Urinary bladder (tissue), 4 donors: ENCODE measurements at places on chromosomes 2 and 18.

- no peak for DNase-seq
Measured at GRCh38 chr2:2234398-2235195, 96.5 kb downstream of the MYT1L start.

DNA sequence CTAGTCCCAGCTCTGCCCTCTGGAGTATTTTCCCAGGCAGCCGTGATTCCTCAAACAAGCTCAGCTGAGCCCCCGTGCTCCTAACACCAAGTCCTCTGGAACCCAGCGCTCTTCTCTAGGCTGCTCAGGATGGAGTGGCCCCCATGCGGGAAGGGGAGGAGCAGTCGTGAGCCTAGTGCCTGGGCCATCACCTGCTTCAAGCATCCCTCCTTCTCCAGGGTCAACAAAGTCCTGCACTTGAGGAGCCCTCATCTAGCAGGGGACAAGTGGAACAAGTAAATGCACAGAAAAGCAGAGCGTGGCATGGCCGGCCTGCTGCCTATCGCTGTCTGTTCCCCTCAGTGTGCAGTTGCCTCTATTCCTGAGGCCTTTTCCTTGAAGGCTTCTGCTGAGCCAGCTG lies 168.6 kb downstream of the INHBB start:
- DNase-seq: no peak

- DNase-seq: no peak
Measured at GRCh38 chr2:136420346-136420745, 302.4 kb upstream of the CXCR4 start.

DNA sequence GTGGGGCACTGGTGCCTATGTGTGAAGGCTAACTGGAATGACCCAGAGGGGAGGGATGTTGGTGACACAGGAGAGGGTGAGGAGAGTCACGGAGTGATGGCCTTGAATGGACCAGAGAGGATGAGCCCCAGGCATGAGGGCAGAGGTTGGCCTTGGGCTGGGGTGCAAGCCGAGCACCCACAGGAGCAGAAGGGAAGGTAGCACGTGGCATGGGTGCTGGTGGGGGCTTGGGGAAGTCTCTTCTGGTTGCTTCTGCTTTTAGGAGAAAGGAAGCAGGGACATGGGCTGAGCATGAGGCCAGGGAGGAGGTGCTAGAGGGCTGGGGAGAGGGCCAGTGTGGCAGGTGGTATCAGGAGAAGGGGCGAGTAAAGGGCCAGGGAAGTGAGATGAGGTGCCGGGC lies 183.8 kb downstream of the DYSF start:
- no peak for DNase-seq

GRCh38 chr2:238698072-238698352 lies 149.9 kb upstream of the TWIST2 start:
- no peak for DNase-seq

GRCh38 chr2:209501579-209501978 lies 77.7 kb downstream of the MAP2 start:
- no peak for DNase-seq

DNA sequence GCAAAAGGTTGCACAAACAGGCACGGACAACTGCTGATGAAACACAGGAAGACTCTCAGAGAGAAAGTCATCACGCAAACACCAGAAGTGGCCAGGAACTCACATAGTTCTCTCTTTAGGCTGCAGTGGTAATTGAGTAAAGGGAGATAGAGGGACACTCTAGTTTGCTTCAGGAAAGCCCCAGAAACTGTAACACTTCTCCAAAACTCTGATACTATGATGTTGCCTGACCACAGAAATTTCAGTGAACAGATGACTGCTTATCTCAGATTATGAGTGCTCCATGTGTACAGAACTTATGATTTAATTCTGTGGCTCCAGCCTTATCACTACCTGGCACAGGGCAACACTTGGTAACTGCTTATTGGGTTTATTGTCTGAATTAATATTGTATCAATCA lies 311.5 kb upstream of the GYPC start:
- DNase-seq: no peak

- DNase-seq: no peak
Measured at GRCh38 chr2:160974803-160975202, 185.4 kb upstream of the TANK start.

DNA sequence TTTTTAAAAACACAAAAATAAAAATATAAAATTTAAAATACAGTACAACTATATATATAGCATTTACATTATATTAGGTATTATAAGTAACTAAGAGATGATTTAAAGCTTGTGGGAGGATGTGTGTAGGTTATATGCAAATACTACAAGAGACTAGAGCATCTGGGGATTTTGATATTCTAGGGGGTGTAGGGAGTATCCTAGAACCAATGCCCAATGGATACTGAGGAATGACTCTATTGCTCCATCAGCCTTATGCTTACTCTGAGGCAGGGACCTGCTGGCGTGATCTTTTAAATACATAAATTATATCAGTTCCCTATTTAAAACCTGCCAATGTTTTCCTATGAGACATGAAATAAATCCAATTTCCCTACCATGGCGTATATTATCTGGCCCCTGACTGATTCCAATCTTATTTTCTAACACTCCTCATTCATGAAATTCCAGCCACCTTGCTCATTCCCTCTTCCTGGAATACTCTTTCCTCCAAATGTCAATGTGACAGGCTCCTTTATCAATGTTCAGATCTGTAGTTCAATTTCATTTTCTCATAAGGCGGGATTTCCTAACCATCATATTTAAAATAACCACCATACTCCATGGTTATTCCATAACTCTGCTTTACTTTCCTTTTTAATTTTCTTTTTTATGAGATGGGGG lies 22.2 kb downstream of the SP3 start:
- DNase-seq: no peak

- DNase-seq: no peak
Measured at GRCh38 chr2:206740800-206741199, 22.6 kb upstream of the DYTN start.

DNA sequence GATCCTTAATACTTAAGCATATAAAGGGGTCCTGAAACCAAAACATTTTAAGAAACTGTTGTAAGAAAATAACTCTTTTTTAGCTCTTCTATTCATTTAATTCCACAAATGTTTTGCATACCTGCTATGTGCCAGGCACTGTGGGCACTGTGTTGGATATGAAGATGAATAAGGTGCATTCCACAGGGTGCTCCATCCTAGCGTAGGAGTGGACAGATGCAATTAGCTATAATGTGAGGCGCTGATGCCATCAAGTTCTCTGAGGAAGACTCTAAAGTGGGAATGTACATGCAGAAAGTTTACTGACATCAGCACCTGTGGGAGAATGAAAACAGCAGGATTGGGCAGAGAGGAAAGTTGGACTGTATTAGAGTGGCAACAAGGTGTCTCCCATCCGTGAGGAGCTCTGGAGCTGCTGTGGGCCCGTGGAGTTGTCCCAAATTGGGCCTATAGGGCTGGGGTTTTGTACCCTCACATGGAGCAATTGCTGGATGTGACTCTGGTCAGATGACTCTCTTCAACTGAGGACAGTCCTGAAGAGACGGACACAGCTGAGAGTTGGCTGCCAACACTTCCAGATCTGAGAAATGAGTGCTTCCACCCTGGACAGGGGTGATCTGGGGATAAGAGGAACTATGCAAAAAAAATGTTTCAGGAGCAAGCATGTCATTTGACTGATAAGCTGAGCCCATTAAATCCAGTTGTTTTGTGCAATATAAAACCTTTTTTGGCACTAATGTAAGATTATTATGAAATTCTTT lies 22.3 kb downstream of the CD8A start:
- no peak for DNase-seq
